ENCODE measurements at places on chromosomes 1 and 21. TPM values are rescaled to one million over a fixed set of nuclear protein-coding genes. Genes with fewer than 3 reads are reported as not detected.
A peak's percentile ranks its signal among the peaks of the same experiment; 100 is the strongest.

The MARK1 gene
- total RNA-seq = not detected

- no peak for DNase-seq
Observed at GRCh38 chr1:23759277-23759676, 16.0 kb downstream of the ELOA start.

- no peak for DNase-seq
Observed at GRCh38 chr1:12185036-12185917, 18.5 kb downstream of the TNFRSF1B start.

DNA sequence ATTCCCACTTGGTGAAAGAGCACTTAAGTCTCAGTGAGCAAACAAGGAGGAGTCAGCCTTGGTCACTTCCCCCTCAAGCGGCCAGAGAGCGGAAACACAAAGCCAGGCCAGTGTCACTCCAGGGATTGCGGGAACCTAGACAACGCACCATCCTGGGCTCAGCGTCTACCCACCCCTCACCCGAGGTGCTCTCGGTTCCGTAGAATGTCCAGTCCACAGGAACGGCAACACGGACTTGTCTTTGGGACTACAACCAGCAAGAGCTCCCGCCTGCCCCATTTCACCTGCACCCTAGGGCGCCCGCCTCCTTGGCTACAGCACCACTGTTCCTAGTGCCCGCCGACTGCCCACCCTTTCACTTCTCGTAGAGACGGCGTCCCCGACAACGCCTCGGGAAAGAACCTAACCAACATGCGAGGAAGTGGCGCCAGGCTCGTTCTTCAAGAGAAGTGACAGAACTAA is 509 bp downstream of the GDAP2 start:
- peak; percentile 55 for DNase-seq

DNA sequence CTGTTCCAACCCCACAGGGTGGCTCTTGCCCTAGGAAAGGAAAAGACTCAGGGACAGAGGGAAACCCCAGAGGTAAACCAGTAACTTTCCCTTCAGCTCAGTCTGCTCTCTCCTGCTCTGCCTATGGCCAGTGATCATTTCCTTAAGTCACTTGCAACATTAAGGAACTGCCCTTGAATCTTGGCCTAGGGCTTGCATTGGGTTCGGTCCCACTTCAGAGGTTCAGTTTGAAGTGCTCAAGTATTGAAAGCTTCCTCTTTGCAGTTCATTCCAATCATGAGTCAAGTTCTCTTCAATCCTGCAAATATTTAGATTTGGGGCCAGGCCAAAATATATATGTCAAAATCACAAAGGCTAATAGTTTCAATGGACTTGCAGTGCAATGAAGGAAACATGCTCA is 97.7 kb upstream of the IRF2BP2 start:
- DNase-seq = peak; percentile 19

The RIPK4 gene
- total RNA-seq = not detected

The NTNG1 gene
- total RNA-seq = 2.7 TPM

The LCE3D gene
- total RNA-seq = not detected

DNA sequence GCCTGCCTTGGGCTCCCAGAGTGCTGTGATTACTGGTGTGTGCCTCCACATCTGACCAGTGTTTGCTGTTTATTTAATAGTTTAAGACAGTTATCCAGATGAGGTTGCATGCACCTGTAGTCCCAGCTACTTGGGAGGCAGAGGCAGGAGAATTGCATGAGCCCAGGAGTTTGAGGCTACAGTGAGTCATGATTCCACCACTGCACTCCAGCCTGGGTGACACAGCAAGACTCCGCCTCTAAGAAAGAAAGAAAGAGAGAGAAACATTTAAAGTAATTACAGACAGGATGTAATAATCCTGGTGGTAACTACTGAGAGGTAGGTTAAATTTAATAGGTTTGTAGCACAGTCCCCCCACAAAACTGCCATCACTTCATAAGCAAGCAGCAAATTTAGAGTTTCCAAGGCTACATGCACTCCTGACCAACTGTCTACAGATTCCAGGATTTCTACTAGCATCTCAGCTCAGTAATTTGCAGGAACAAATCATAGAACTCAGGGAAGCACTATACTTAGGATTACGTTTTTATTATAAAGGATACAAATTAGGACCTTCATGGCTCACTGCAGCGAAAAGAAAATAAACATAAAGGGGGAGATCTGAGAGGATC is 89.6 kb downstream of the PKN2 start:
- peak; percentile 65 for DNase-seq

DNA sequence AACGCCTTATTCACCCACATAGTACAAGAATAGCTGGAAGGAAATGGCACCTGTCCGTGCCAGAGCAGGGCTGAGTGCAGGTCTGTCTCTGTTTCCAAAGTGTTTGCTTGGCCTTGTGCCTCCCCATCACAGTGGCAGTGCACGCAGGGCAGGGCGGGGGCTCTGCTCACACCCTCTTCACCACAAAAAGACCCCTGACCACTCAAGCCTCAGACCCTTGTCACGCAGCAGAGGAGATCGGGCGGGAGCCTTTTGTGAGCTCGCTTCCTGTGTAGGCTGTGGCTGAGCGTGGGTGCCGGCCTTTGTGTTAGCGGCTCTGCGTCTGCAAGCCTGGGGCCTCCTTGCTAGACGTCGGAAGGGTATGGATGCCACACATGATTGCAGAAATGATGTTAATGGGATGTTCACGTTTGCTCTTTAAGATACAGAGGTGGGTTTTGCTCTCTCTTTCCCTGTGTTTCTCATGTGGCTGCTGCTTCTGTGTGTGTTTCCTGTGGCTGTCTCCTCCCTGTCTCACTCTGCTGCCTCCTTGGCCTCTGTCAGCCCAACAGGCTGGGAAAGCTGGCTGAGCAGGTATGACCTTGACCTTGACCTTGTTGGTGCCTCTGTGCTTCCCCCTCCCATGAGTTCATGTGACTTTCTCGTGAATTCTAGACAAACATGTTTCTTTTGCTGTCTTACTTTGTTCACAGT is 45.4 kb downstream of the S100B start:
- no peak for DNase-seq

- DNase-seq = no peak
Observed at GRCh38 chr1:211813590-211813989, 17.0 kb downstream of the LPGAT1 start.

- no peak for DNase-seq
Observed at GRCh38 chr1:241171991-241172390, 185.0 kb downstream of the RGS7 start.

- DNase-seq = no peak
Observed at GRCh38 chr1:230957580-230957989, 21.1 kb downstream of the TTC13 start.

The PLOD1 gene
- 409 TPM for total RNA-seq

DNA sequence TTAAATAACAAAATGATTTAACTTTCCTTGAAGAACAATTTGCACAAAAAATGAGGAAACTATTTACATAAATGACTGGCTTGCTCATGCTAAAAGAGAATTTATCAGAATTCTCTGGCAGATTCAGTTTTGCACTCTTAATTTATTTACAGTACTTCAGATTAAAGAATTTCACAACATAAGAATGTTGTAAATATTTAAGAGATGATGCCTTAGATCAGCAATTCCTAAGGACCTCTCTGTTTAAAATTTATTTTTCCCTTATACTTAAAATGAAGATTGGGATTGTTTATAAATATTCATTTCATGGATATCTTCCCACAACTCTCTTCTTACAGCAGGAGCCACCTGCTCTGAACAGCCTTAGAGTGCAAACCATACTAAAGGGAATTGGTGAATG is 120.8 kb downstream of the OLFM3 start:
- no peak for DNase-seq

DNA sequence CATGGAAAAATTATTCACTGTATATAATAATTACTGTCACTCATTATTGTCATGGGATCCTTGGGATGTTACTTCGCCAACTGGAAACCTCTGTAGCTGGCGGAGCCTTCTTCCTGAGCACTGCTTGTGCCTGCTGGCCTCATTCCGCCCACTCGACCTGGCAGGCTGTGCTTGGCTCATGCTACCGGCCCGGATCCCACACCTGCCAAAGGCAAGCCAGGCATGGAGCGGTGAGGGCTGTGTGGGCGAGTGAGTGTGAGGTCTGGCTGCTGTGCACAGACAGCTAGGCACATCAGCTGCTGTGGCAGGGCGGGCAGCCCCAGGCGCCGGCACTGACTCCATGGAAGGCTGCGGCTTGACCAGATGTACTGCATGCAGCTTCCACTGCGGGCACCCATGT is 78.4 kb downstream of the DISP1 start:
- no peak for DNase-seq

DNA sequence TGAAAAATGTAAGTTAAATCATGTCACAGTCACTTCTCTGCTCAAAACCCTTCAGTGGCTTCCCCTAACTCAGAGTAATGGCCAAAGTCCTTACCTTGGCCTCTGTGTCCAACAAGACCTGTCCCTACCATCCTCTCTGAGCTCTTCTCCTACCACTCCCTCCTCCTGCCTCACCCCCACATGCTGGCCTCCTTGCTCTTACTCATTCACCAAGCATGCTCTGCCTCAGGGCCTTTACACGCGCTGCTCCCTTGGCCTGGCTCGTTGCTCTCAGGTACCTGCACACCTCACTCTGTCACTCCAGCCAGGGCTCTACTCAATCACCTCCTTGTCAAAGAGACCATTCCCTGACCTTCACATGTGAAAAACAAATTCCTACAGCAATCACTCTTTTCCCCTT is 54.2 kb downstream of the SEC16B start:
- no peak for DNase-seq

DNA sequence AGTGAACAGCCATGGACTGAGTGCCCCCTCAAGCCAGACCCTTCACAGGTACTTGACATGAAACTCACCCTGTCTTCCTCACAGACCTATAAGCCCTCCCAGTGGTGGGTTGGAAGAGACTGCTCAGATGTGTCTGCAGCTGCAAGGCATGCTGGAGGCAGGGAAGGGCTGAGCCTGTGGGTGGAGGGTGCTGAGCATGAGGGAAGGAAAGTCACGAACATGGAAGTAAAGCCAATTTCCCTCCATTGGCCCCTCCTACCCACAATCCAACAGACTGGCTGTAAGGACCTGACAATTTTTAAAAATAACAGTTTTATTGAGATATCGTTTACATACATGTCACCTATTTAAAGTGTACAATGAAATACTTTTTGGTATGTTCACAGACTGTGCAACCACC is 44.1 kb downstream of the RCSD1 start:
- DNase-seq = no peak

DNA sequence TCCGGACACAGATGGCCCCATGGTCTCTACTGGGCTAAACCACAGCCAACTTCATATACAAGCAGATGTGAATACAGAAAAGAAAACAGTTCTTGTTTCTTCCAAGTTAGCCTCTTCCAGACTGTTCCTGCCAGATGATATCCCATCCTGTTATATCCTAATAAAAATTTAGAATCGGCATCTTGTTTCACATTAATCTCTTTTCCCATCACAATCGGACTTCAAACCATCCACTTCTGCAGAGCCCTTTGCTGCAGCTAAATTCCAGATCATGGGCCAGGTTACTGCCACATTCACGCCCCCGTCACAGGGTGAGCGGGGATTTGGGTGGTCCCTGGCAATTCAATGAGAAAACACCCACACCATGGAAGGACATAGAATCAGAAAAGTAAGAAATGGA is 57.2 kb downstream of the NPHP4 start:
- no peak for DNase-seq

- no peak for DNase-seq
Observed at GRCh38 chr1:47323599-47324031, 9.7 kb upstream of the STIL start.

DNA sequence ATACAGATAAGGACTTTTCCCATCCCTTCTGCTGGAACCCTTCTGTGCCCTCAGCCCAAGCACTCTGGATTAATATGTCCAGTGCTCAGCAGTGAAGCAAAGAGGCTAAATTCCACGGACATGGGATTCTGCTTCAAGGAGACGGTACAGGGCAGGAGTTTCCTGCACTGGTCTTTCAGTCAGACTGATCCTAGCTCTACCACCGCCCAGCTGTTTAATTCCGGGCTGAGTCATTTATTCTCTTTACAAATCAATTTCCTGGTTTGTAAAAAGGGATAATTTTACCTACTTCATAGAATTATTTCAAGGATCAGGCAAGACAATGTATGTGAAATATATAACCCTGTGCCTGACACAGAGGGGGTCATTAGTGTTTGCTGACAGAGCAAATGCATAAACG is 41.6 kb upstream of the NRDC start:
- no peak for DNase-seq

GRCh38 chr1:183472488-183473216 is at the start of gene SMG7:
Gene SMG7, plus strand, starts transcription at chr1:183472499. Its CDS starts 122 bp downstream, at chr1:183472621.
- peak; percentile 11 for DNase-seq

GRCh38 chr1:165454091-165454610 is 9.2 kb upstream of the RXRG start:
- DNase-seq = no peak

DNA sequence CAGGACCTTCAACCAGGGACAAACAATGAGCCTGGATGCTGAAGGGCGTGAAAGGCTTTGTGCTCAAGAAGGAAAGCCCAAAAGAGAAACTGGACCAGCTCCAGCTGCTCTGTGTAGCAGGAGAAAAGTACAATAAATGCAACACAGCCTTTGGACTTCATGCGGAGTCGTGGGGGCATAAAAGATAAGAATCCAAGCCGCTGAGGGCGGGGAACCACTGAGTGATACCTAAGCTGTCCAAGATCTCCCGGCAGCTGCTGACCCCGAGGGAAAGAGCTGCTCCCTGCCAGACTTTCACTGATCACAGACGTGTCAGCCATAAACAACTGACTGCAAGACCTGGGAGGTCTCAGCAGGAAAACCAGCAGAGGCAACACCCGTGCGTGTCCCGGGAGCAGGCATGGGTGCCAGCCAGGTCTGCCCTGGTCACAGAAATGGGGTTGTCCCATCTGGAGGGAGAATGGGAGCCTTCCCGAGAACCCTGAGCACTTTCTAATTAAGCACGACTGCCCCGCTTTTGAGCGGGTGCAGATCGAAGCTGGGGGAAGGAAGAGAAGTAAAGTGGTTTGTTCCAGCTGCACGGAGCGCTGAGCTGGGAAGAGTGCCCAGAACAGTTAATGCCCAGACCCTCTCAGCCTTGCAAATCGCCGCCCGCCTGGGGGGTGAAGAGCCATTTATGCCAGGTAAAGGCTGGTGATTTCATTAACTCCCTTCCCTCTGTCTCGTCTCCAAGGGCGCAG is 68.3 kb upstream of the TARDBP start:
- DNase-seq = no peak

The LCE1E gene
- not detected for total RNA-seq

GRCh38 chr21:43308101-43308814 is 118.7 kb downstream of the SIK1 start:
- DNase-seq = no peak

DNA sequence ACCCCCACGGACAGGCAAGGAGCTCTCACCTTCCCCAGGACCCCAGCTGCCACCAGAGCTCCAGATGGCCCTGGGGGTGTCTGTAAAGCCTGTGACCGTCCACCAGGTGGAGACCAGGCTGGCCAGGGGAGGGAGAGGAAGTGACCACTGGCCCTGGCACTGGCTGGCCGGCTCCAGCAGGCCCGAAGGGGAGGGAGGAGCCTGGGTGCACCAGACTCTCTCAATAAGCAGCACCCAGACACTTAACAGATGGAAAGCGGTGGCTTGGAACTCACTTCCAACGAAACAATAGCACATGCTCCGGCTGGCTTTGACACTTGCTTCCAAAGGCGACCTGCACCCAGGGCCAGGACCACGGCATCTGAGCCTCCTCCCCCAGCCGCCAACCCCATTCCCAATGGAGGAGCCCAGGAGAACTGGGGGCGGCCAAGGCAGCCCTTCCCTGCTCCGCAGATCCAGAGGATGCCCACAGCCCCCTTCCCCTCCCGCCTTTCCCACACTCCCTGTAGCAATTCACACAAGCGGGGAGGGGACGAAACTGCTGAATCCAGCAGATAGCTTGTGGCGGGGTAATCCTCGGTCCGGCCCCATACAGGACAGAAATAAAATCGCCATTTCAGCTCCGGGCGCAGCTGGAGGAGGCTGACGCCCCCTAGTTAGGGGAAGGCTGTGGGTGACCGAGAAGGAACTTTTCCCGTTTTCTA is 742 bp upstream of the PDE9A start:
- DNase-seq = no peak

The UBXN10 gene
- total RNA-seq = not detected

Measured in HFFc6 (cell line).